ENCODE measurements at places on chromosomes 6 and 20. TPM values are rescaled to one million over a fixed set of nuclear protein-coding genes. Genes with fewer than 3 reads are reported as not detected.

TMEM200A gene
- 1.5 TPM for total RNA-seq

CBFA2T2 gene
- total RNA-seq = 7.3 TPM

RAD21L1 gene
- not detected for total RNA-seq

ABHD12 gene
- 19.0 TPM for total RNA-seq

PRR18 gene
- 1.9 TPM for total RNA-seq

CDSN gene
- not detected for total RNA-seq

COL10A1 gene
- total RNA-seq = not detected

GGT7 gene
- 13.3 TPM for total RNA-seq

GRCh38 chr6:31122791-31123706 lies 2.8 kb upstream of the CDSN start:
- DNase-seq = no peak

GRCh38 chr6:133047065-133047665 lies 194.0 kb upstream of the EYA4 start:
- no peak for DNase-seq

- DNase-seq = no peak
Measured at GRCh38 chr20:57259121-57259937, 7.1 kb downstream of the BMP7 start.

DNA sequence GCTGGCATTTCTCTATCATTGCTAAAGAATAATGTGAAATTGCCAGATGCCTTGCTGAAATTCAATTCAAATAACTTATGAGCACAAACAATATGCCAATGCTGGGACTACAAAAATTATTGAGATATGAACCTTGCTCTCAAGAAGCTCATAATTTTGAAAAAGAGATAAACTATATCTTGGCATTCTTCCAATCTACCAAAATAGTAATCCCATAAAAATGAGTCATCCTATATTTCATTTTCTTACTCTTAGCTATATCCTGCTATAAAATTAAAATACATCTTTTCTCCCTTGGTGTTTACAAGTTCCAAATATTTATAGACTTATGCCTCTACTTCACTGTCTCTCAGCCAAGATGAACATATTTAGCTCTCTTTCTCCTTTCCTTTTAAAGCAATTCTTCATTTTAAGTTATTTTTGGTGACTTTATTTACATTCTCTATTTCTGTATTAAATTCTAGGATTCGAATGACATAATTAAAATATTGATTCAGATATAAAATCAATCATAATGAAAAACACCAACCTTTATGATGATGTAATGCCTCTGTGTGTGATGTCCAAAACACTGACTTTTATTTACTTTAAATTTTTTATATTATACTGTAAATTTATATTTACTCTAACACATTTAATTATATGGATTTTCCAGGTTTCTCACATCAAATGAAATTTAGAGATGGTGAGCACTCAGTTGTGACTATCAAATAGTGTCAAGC lies 152.6 kb downstream of the CDK19 start:
- no peak for DNase-seq

DNA sequence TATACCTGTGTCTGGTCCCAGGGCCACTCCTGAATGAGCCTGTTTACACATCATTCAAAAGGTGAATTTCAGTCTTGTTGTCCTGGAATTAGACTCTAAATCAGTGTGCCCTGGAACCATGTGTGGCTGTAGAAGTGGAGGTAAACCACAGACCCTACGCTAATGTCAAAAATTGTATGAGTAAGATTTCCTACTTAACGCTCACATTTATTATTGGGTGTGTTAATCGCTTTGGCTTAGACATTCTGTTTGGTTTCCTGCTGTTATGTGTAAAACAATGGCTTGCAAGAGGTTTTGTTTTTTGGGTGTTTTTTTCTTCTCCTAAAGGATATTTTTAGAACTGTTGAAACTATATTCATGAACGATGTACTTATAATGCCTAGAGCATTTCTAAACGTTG lies 19.3 kb downstream of the PLCB1 start:
- DNase-seq = no peak

- DNase-seq = no peak
Measured at GRCh38 chr6:31144296-31144969, 5.6 kb upstream of the PSORS1C2 start.

DNA sequence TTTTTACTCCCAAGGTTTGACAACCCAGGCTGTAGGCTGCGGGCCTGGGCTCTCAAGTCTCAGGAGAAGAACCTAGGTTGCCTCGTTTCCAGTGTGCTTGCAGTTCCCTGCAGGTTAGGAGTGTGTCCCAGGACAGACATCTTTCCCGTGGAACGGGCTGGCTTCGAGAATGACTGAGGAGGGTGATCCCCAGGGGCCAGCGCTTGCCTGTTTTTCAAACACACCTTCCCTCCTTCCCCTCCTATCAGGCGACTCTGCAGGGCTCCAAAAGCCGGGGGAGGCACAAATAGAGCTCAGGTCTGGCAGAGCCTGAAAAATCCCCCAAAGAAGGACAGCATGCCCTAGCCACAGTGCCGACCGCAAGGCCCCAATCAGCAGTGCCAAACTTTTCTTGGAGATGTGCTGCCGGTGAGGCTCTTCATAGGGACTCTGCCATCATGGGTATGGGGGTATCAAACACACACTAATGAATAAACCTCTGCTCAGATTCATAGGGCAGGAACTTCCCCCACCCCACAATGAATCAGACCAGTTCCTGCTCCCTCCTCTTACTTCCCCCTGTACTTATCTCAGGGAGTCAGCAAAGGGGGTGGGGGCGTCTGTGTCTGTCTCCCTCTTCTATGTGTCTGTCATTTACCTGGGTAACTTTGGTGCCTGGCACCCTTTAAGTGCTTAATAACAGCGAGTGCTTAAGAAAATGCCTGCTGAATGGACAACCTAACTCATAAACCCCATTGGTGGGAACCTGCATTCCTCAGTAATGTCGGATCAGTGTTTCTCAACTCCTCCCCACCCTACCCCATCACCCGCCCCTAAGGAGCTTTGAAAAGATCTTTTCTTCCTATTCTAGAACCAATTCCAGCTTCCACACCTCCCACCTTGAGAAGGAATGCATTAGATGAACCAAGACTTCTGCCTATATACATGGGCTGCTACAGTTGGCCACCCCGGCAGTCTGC lies 1.6 kb downstream of the KCNG1 start:
- no peak for DNase-seq

DNA sequence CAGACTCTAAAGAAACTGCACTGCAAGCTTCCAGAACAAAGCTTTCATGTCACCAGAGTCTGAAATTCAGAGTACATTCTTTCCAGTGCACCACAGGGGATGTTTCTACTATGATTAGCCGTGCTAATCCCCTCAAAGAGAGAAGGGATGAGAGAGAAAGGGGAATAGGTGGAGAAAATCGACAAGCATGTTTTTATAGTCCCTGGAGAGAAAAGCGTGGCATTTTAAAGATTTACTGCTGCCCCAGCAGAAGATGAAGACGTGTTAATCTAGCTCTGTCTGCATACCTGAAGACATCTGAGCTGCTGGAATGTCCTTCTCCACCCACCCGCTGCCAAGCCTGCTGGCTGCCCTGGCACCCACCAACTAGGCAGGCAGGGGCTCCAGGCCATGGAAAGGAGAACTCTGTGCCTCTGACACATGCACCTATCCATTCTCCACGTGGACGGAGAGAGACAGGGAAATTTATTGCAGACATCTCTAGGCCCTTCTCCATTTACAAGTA lies 4.1 kb downstream of the MYLK4 start:
- DNase-seq = no peak

DNA sequence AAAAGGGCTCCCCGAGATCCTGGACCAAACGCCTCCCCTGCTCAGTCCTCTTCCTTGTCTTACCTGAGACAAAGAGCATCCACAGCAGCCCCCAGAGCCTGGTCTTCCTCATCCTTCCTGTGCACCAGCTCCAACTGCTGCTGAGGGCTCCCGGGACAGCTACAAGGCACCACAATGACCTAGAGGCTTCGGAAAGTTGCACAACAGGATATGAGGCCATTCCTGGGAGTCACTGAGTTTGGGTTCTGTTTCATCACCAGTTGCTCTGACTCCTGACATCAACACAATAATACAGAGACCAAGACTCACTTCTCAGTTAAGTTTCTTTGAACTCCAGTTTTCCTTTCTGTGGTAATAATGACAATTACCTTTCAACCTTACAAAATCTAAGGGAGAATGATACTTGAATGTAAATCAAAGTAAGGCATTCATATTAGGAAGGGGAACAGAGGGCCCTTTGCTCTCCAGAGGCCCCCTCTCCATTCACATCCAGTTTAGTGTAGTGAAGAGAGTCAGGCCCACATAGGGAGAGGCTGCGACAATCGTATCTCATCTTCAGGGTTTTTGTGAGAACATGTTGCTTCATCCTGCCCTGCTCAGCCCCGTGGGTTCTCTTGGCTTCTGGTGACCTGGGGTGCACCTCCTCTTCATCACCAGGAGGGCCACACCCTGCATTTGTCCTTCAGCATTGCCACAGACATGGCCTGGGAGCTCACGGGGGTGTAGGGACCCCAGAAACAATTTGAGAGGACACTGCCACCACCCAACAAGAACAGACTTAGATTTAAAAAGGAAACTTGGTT lies at the start of gene TREM1:
TREM1 (minus strand) TSS at position 139 of the 803 bp plus-strand sequence; CDS start at position 112, 27 bp downstream.
- no peak for DNase-seq

DNA sequence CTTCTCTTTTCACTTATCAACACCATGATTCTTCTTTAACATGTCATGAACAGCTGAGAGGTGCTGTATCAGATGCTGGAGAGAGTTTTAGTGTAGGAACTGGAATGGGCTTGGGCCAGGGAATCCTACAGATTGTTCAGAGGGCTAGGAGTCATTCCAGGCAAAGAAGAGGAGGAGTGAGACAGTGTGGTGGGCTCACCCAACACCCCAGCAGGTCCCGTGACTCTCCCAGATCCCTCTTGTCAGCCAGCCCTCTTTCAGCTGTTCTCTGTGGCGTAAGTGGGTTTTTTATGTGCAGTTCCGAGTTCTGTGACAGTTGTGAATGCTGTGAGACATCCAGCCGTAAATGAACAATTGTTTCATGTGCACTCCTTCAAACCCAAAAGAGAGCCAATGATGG lies 31.4 kb upstream of the CEP162 start:
- no peak for DNase-seq
